Activated CD4-positive, alpha-beta memory T cell treated with anti-CD3 and anti-CD28 coated beads, Interleukin-2, amount 10 ng/mL, durations not matched to agents 7 days and 5 days (primary cell): ENCODE measurements at places on chromosomes 5 and 9. TPM values are rescaled to one million over a fixed set of nuclear protein-coding genes. Genes with fewer than 3 reads are reported as not detected.

The TYRP1 gene
- total RNA-seq, result not detected

The RNF208 gene
- 2.5 TPM for total RNA-seq

The CATSPER3 gene
- total RNA-seq, result 0.55 TPM

The TOR4A gene
- 23.2 TPM for total RNA-seq

The FYB1 gene
- total RNA-seq, result 270 TPM

The DOK3 gene
- 2.4 TPM for total RNA-seq

The GPR150 gene
- total RNA-seq, result 1.7 TPM

The LHX6 gene
- not detected for total RNA-seq

The ADGRV1 gene
- not detected for total RNA-seq

The SNCAIP gene
- not detected for total RNA-seq

The SHISAL2B gene
- total RNA-seq, result not detected

The C9orf153 gene
- not detected for total RNA-seq

The PRRX2 gene
- not detected for total RNA-seq

The C5orf34 gene
- total RNA-seq, result 7.7 TPM

The ADRA1B gene
- total RNA-seq, result not detected

The PCDHGB3 gene
- 0.25 TPM for total RNA-seq

The OR13C2 gene
- not detected for total RNA-seq

The GCNT4 gene
- 1.6 TPM for total RNA-seq

The GOLM1 gene
- 4.4 TPM for total RNA-seq

The TPPP gene
- 0.15 TPM for total RNA-seq

The MARCHF3 gene
- 0.68 TPM for total RNA-seq

The DNAI1 gene
- total RNA-seq, result not detected

The CCDC180 gene
- 5.1 TPM for total RNA-seq

The P4HA2 gene
- 9.7 TPM for total RNA-seq

The SLC6A19 gene
- total RNA-seq, result not detected

The CCL28 gene
- total RNA-seq, result 12.2 TPM

The BSPRY gene
- total RNA-seq, result 7.3 TPM

The LCN2 gene
- total RNA-seq, result not detected

The WDR38 gene
- total RNA-seq, result not detected

The NOXA1 gene
- total RNA-seq, result 0.73 TPM

The PRELID1 gene
- 156 TPM for total RNA-seq

The SPINK1 gene
- not detected for total RNA-seq

The LHX2 gene
- not detected for total RNA-seq

The GFI1B gene
- total RNA-seq, result not detected

The PNPLA7 gene
- total RNA-seq, result 4.5 TPM

The PTPDC1 gene
- total RNA-seq, result 3.9 TPM

The NME5 gene
- not detected for total RNA-seq

The PDE8B gene
- total RNA-seq, result not detected

The F12 gene
- total RNA-seq, result 1.5 TPM

The PCDHGB7 gene
- 0.08 TPM for total RNA-seq

The IL4 gene
- total RNA-seq, result 12.6 TPM

The EXOSC2 gene
- 45.2 TPM for total RNA-seq

The DRD1 gene
- total RNA-seq, result not detected

The B4GALT7 gene
- total RNA-seq, result 19.5 TPM

The IL13 gene
- 32.9 TPM for total RNA-seq

The DPYSL3 gene
- total RNA-seq, result not detected
